ENCODE measurements at places on chromosomes 11 and 22. TPM values are rescaled to one million over a fixed set of nuclear protein-coding genes. Genes with fewer than 3 reads are reported as not detected.

C11orf87 gene
- 0.33 TPM for total RNA-seq

DNA sequence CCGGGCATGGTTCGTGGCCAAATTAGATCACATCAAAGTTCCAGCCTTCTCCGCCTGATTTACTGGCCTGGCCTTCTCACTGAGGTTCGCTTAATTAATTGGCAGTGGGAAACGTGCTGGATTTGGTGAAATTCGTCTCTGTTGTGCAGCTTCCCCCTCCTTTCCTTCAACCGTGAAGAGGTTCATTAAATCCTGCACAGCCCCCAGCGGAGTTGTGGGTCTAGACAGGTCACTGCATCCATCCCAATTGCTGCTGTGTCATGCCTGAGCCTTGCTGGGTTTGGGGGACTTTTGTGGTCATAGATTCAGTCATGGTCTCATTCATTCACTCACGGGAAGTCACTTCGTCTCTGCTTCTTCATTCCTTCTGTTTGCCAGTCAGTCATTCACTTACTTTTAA lies 90.0 kb downstream of the INSC start:
- H3K4me1 ChIP-seq: no peaks in the 10 kb centered on the region
- no peak for DNase-seq
- no peak overlapping the region for H3K4me3 ChIP-seq
- H3K36me3 ChIP-seq: no peaks in the 10 kb centered on the region
- H3K27ac ChIP-seq: no peak overlapping the region
- H3K27me3 ChIP-seq: peaks cover 14% of the 10 kb centered on the region

- DNase-seq: no peak
- no peaks in the 10 kb centered on the region for H3K27me3 ChIP-seq
- H3K36me3 ChIP-seq: no peaks in the 10 kb centered on the region
- H3K4me3 ChIP-seq: peak overlapping the region; percentile 20
- peak overlapping the region; percentile 85 for H3K27ac ChIP-seq
- H3K4me1 ChIP-seq: peaks cover 12% of the 10 kb centered on the region
Observed at GRCh38 chr11:102010776-102011494, 36.3 kb upstream of the CFAP300 start.

- peaks cover 2% of the 10 kb centered on the region for H3K27me3 ChIP-seq
- H3K4me1 ChIP-seq: peaks cover 7% of the 10 kb centered on the region
- no peaks in the 10 kb centered on the region for H3K36me3 ChIP-seq
- no peak overlapping the region for H3K27ac ChIP-seq
Observed at GRCh38 chr11:73258104-73259035, 13.8 kb upstream of the P2RY6 start.

DNA sequence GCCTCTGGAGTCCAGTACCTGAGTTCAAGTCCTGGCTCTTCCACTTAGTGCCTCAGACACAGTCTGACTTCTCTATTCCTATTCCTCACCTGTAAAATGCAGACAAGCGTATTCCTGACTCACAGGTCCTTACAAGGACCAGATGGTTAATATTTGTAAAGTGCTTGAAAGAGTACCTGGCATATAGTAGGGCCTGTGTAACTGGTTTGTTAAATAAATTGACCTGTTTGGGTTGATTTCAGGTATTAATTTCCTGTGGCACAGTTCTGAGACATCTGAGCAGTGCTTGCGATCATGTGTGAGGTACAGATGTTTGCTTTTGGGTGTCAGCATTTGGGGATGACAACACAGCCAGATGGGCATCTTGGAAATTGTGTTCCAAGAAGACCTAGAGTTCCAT lies 127.5 kb downstream of the APIP start:
- no peak for DNase-seq
- H3K27me3 ChIP-seq: no peaks in the 10 kb centered on the region
- H3K4me1 ChIP-seq: peaks cover 18% of the 10 kb centered on the region
- H3K36me3 ChIP-seq: peaks cover 12% of the 10 kb centered on the region

- peaks cover 6% of the 10 kb centered on the region for H3K4me1 ChIP-seq
- H3K27ac ChIP-seq: peak overlapping the region; percentile 51
- H3K27me3 ChIP-seq: peaks cover under 1% of the 10 kb centered on the region
- no peaks in the 10 kb centered on the region for H3K36me3 ChIP-seq
Observed at GRCh38 chr11:57493507-57494503, 21.7 kb downstream of the SLC43A1 start.

MAPK8IP1 gene
- total RNA-seq: 23.7 TPM

PIH1D2 gene
- total RNA-seq: 3.1 TPM

- H3K4me1 ChIP-seq: peaks cover 17% of the 10 kb centered on the region
- peak overlapping the region; percentile 53 for H3K27ac ChIP-seq
- H3K4me3 ChIP-seq: peak overlapping the region; percentile 44
- no peaks in the 10 kb centered on the region for H3K36me3 ChIP-seq
Observed at GRCh38 chr22:20244691-20245576, 23.2 kb downstream of the RTN4R start.

APLNR gene
- 0.36 TPM for total RNA-seq

DNA sequence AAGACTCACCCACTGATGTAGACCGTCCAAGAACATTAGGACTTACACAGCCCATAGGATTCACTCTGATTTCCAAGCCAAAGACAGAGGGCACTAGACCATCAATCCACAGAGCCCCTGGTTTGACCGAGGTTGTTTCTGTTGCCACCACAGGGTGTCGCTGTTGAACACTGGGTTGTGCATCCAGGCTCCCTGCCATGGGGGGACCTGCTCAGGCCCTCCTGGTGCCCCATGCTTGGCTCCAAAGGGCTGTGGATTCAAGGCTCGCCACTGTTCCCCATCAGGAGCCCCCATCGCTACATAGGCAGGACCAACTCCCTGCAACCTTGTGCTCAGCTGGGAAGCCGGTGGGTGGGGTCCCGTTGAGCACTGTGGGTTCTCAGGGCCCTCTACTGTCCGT lies 128.0 kb upstream of the ANO1 start:
- H3K27me3 ChIP-seq: peaks cover 10% of the 10 kb centered on the region
- H3K4me1 ChIP-seq: peaks cover 16% of the 10 kb centered on the region
- no peak for DNase-seq
- no peaks in the 10 kb centered on the region for H3K36me3 ChIP-seq
- H3K27ac ChIP-seq: no peak overlapping the region

SRSF8 gene
- 68.9 TPM for total RNA-seq

FAM227A gene
- 5.0 TPM for total RNA-seq

- no peak for DNase-seq
- H3K4me3 ChIP-seq: no peak overlapping the region
- H3K27ac ChIP-seq: no peak overlapping the region
Observed at GRCh38 chr11:100705447-100705846, 18.4 kb downstream of the ARHGAP42 start.

- H3K36me3 ChIP-seq: no peaks in the 10 kb centered on the region
- peaks cover 11% of the 10 kb centered on the region for H3K27me3 ChIP-seq
- H3K4me3 ChIP-seq: no peak overlapping the region
- DNase-seq: peak; percentile 50
- no peaks in the 10 kb centered on the region for H3K4me1 ChIP-seq
Observed at GRCh38 chr11:1130276-1131032, 27.3 kb upstream of the MUC5AC start.

MMP12 gene
- total RNA-seq: 0.27 TPM

OR52A1 gene
- not detected for total RNA-seq

GRCh38 chr11:76767659-76768058 lies 15.5 kb upstream of the TSKU start:
- DNase-seq: no peak
- H3K27me3 ChIP-seq: no peaks in the 10 kb centered on the region
- H3K27ac ChIP-seq: peak overlapping the region; percentile 67
- no peaks in the 10 kb centered on the region for H3K36me3 ChIP-seq
- H3K4me1 ChIP-seq: peaks cover 51% of the 10 kb centered on the region
- no peak overlapping the region for H3K4me3 ChIP-seq

GRCh38 chr11:108857382-108857781 lies 192.5 kb downstream of the DDX10 start:
- DNase-seq: no peak
- peaks cover 12% of the 10 kb centered on the region for H3K36me3 ChIP-seq
- H3K4me3 ChIP-seq: no peak overlapping the region
- H3K27me3 ChIP-seq: no peaks in the 10 kb centered on the region
- H3K4me1 ChIP-seq: peaks cover 19% of the 10 kb centered on the region
- no peak overlapping the region for H3K27ac ChIP-seq

LTBP3 gene
- total RNA-seq: 71.8 TPM

SCGB2A2 gene
- not detected for total RNA-seq

SCGB1D2 gene
- total RNA-seq: not detected

DNA sequence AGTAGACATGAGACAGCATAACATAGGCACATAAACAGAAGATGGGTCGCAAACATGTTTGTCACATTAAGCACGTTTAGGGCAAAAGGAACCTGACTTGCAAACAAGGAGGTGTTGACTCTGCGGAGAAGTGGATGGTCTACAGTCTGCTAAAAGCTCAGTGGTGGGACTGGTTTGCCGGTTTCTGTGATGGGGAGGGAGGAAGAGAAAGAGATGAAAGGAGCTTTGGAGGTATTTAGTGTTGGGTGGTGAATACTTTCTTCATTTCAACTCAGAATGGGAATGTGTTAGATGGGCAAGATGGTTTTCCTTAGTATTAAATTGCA lies 191.4 kb upstream of the SORL1-AS1 start:
- no peaks in the 10 kb centered on the region for H3K36me3 ChIP-seq
- no peak overlapping the region for H3K4me3 ChIP-seq
- no peaks in the 10 kb centered on the region for H3K4me1 ChIP-seq
- no peak for DNase-seq
- no peak overlapping the region for H3K27ac ChIP-seq
- peaks cover 18% of the 10 kb centered on the region for H3K27me3 ChIP-seq

DNA sequence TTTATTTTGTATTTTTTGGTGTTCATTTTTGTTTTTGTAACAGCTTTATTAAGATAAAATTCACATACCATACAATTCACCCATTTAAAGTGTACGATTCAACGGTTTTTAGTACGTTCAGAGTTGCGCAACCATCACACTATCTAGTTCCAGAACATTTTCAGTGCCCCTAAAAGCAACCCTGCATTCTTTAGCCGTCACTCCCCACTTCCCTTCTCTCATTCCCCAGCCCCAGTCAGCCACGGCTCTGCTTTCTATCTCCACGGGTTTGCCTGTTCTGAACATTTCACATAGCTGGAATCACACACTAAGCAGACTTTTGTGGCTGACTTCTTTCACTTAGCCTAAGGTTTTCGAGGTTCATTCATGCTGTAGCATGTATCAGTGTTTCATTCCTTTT lies 9.6 kb upstream of the KCNQ1OT1 start:
- no peak for DNase-seq
- no peak overlapping the region for H3K4me3 ChIP-seq
- H3K27me3 ChIP-seq: no peaks in the 10 kb centered on the region
- H3K36me3 ChIP-seq: peaks cover 5% of the 10 kb centered on the region
- peak overlapping the region; percentile 10 for H3K27ac ChIP-seq

DNA sequence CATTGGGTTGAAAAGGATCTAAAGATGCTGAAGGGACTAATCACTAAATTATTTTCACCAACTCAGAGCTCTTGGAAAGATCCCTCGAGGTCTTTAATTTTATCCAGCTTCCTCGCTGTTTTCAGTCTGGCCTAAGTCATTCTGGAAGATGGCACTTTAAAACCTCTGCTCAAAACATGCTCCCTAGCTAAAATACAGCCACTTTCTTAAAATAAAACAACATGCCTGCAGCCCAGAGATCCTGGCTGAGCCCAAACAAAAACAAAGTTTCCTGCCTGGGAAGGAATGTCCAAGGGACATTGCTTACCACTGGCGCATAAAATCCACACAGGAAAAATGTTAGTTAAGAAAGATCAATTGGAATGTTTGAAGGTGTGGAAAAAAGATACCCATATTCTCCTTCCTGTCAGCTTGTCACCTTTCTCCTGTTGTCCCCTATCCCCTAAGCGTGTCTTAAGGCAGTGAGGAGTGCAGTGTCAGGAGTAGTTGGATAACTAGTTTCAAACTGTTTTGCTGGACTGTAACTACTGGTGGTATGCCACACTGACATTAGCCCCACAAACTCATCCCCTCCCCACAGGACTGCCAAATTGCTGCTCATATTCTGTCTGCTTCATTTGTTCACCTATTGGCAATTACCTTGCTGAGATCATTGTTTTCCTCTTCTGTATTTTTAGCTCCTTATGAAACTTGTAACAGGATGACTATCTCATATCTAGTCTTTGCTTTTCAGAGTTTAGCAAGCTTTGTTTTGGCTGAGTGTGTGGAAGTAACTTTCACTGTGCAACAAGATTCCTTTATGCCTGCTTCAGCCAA lies 108.3 kb upstream of the SESN3 start:
- H3K36me3 ChIP-seq: no peaks in the 10 kb centered on the region
- H3K4me3 ChIP-seq: no peak overlapping the region
- DNase-seq: no peak
- no peak overlapping the region for H3K27ac ChIP-seq

CEP164 gene
- total RNA-seq: 28.0 TPM

Data from type B pancreatic cell (in vitro differentiated cells).